ENCODE measurements at places on chromosomes 11 and 22.

DNA sequence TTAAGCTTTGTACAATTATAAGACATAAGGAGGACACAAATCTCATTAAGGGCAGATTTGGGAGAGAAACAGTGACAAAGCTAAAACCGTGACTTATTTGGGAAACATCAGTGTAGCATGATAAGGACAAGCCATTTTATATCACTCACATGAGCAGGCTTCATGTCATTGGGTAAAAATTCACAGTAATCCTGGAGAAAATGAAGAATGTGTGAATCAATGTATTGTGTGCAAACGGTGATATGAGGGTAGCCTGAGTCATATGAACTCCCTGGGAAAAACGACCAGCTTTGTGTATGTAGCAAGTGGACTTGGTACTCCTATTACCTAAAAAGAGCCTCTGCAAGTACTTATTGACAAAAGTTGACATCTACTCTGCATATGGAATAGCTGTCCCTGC, 6.0 kb upstream of the TRIM34 start:
- H3K36me3 ChIP-seq = no peaks in the 10 kb centered on the region
- no peak for DNase-seq
- H3K4me1 ChIP-seq = peaks cover 10% of the 10 kb centered on the region
- no peak overlapping the region for H3K4me3 ChIP-seq
- H3K27me3 ChIP-seq = no peaks in the 10 kb centered on the region
- H3K27ac ChIP-seq = no peak overlapping the region

DNA sequence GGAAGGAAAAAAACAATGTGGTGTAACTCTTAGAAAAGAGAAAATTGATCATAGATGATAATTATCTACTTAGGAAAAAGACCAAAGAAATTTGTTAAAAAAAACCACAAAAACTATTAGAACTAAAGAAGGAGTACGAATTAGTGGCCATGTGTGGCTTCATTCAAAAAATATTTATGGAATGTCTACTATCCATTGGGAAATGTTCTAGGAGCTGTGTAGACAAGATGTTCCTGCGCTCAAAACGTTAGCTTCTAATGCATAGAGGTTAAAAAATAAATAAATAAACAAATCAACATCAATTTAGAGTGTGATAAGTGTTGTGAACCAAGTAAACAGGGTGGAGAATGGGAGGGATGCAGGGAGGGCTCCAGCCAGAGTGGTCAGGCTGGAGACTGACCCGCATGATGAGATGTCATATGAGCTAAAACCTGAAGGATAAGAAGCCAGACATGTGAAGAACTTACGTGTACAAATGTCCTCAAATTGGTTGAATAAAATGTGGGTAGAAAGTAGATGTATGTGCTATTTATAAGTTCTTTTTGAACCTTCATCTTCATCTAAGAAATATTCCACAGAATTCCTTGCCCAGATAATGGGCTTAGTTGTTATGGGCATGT, 4.3 kb upstream of the EXPH5 start:
- no peak overlapping the region for H3K27ac ChIP-seq
- no peaks in the 10 kb centered on the region for H3K36me3 ChIP-seq
- no peaks in the 10 kb centered on the region for H3K27me3 ChIP-seq
- H3K4me1 ChIP-seq = no peaks in the 10 kb centered on the region
- no peak overlapping the region for H3K4me3 ChIP-seq

GRCh38 chr22:34885852-34886251, 180.1 kb upstream of the ISX start:
- no peaks in the 10 kb centered on the region for H3K27me3 ChIP-seq
- no peaks in the 10 kb centered on the region for H3K36me3 ChIP-seq
- DNase-seq = no peak
- H3K4me1 ChIP-seq = no peaks in the 10 kb centered on the region

DNA sequence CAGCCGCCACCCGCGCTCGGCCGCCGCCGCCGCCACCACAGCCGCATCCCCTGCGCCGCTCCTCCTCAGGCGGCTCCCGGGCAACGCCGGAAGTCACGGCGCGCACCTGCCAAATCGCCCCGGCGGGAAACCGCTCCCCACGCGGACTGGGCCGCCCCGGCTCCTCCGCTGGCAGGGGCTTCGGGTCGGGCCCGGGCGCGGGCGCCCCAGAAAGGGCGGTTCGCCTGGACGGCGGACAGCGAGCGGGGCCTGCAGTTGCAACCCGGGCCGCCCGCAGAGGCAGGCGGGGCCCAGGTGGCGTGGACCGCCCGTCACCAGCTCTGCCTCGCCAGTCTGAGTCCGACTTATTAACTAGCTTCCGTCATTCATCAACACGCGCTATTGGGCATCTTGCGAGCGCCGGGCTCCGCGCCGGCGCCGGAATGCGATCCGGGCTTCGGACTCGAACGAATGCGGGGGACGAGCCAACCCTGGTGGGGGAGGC, at the start of gene HIRA:
Gene HIRA (minus strand): TSS at position 85 of the 484 bp plus-strand sequence. CDS start 257 bp downstream, outside the sequence.
- H3K4me3 ChIP-seq = peak within 1 kb of the TSS; percentile 66
- peaks cover 10% of the 10 kb centered on the region for H3K36me3 ChIP-seq
- H3K27me3 ChIP-seq = no peaks in the 10 kb centered on the region
- H3K27ac ChIP-seq = peak within 1 kb of the TSS; percentile 98
- no peaks in the 10 kb centered on the region for H3K4me1 ChIP-seq
- peak; percentile 83 for DNase-seq

DNA sequence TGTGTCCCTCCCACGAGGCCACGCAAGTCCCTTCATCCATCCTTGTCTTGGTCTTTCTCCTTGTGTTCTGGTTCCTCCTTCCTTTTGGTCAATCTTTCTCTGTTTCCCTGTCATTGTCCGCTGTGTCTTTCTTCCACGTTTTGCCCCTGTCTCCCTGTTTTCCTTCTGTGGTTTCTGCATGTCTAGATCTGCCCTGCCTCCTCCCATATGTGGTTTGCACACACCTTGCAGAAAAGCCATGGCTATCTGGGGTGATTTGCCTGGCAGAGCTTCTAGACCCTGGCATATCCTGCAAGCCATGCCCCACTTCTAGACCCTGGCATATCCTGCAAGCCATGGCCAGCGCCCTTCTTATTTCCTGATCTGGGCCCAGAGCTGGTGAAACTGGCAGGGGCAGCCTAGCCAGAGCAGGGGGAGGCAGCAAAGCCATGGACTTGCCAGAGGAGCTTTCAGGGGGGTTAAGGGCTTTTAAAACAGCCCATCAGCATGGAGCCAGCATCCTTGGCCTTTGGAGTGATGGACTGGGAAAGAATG, 131.6 kb upstream of the NECTIN1 start:
- H3K27me3 ChIP-seq = no peaks in the 10 kb centered on the region
- DNase-seq = no peak
- H3K27ac ChIP-seq = no peak overlapping the region
- no peaks in the 10 kb centered on the region for H3K36me3 ChIP-seq
- H3K4me1 ChIP-seq = no peaks in the 10 kb centered on the region
- H3K4me3 ChIP-seq = no peak overlapping the region

DNA sequence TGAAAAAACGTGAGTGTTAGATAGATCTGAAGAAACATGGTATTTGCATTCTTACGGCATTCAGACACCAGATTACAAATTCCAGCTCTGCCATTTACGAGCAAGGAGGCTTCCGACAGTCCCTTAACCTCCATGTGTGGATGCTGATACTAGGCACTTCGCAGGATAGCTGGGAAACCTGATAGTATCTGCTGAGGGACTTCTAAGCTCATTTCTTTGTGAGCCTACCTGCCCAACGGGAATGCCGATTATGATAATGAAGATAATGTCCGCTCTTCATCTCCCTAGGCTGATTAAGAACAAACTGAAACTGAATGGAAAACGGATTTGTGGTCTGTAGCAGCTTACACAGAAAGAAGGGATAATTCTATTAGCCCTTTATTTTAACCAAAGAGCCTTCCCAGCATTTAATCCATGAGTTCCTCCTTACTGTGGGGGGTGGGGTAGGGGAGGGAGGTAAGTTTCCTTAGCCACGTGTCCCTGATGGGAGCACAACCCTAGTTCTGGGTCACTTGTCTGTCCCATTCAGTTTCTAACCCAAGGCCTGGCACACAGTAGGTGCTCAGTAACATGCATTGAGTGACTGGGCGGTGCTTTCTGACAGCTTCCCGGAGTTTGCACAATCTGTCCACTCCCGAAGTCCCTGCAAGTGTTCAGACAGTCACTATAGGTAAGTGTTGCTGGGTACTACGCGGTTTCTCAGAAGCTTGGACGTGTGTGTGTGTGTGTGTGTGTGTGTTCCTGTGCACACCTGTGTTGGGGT, 39.2 kb downstream of the CD6 start:
- H3K27ac ChIP-seq = no peak overlapping the region
- H3K36me3 ChIP-seq = no peaks in the 10 kb centered on the region
- peaks cover 6% of the 10 kb centered on the region for H3K4me1 ChIP-seq
- H3K27me3 ChIP-seq = peaks cover 10% of the 10 kb centered on the region
- no peak overlapping the region for H3K4me3 ChIP-seq

GRCh38 chr11:63837027-63837688, 1.8 kb upstream of the MARK2 start:
- no peak overlapping the region for H3K4me3 ChIP-seq
- H3K4me1 ChIP-seq = peaks cover 7% of the 10 kb centered on the region
- DNase-seq = peak; percentile 92

GRCh38 chr22:43566561-43567332, 154.9 kb downstream of the MPPED1 start:
- no peak overlapping the region for H3K27ac ChIP-seq
- no peaks in the 10 kb centered on the region for H3K27me3 ChIP-seq
- H3K4me3 ChIP-seq = no peak overlapping the region
- no peaks in the 10 kb centered on the region for H3K4me1 ChIP-seq
- H3K36me3 ChIP-seq = no peaks in the 10 kb centered on the region

DNA sequence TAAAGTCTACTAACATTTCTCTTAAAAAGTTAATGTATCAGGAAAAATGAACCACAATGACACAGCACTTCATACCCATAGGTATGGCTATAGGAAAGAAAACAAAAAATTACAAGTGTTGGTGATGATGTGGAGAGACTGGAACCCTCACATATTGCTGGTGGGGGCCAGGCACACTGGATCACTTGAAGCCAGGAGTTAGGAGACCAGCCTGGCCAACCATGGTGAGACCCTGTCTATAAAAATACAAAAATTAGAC, 26.7 kb downstream of the TCF20 start:
- no peak overlapping the region for H3K27ac ChIP-seq
- no peak overlapping the region for H3K4me3 ChIP-seq
- no peaks in the 10 kb centered on the region for H3K27me3 ChIP-seq
- no peaks in the 10 kb centered on the region for H3K36me3 ChIP-seq

DNA sequence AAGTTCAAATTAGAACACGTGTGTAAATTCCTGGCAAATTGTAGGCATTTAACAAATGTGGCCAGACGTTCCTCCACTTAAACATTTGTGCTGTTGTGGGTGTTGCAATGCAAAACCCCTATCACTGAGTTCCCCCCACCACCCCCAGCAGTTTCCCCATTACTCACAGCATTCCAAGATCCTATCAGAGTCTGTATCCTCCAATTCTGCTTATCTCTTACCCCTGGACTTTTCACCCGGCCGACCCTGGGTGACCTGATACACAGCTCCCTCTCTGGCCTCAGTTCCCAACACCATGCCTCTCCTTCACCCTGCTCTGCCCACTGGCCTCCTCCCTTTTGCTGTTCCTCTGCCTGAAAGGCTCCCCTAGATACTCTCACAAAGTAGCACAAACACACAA, 31.4 kb upstream of the AQP11 start:
- DNase-seq = no peak
- no peak overlapping the region for H3K4me3 ChIP-seq
- H3K4me1 ChIP-seq = no peaks in the 10 kb centered on the region
- H3K36me3 ChIP-seq = no peaks in the 10 kb centered on the region

DNA sequence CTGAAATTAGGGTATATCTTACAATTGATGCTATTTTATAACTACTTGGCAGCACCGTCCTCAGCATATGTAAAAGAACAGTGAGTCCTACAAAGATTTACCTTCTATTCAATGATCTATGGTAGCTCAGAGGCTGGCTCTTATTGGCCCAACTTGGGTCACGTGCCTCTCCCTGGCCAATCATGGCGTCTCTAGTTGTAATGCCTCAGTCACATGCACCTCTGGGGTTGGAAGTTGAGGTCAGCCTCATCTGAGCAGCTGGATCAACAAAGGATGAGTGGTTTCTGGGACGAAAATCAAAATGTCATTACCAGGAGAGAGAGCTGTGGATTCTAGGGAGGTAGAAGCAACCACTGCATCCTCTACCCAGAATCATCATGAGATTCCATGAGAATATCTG, 22.9 kb upstream of the ASPHD2 start:
- H3K36me3 ChIP-seq = no peaks in the 10 kb centered on the region
- H3K27ac ChIP-seq = no peak overlapping the region
- no peak overlapping the region for H3K4me3 ChIP-seq
- H3K27me3 ChIP-seq = no peaks in the 10 kb centered on the region
